Stimulated activated CD4-positive, alpha-beta T cell treated with anti-CD3 and anti-CD28 coated beads, Interleukin-4, amount 100 ng/mL, for 48 hours (primary cell): ENCODE measurements at places on chromosomes 7 and 10.

DNA sequence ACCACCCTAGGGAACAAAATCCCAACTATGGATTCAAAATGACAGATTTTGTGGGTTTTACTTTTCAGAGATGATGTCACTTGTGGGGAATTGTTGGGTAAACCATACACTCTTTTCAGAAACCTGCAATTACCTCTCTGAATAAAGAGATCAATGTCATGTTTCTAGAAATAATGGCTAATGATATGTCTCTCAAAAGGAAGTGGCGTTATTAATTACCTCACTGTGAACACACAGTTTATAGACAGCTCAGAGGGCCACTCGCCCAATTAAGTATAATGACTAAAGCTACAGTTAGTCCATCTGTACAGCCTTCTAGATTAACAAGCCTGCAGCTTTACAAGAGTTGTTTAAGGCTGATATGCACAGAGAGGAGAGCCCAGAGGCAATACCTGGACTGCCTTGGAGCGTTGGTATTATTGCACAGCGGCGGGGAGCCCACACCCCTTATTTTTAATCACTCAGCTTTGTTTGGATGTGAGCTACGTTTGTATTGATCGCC is 79.5 kb downstream of the RAB11FIP2 start:
- no peak for DNase-seq

DNA sequence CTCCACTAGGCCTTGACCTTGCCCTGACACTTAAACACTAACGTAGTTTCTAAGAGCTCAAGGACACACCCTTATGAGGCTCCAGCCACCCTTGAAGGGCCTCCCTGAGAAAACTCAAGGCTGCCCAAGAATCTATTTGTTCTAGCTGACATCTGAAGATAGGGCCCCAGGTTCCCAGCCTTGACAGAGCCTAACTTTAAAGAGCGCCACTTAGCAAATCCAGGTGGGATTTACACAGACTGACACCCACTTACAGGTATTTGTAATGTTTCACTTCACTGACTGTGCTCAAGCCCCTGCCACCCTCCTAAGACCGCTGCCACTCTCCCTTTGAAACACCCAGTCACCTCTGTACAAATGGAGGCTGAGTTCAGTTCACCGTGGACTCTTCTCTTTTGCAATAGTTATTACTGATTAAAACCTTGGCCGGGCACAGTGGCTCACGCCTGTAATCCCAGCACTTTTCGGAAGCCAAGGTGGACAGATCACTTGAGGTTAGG is 90.4 kb downstream of the SVOPL start:
- DNase-seq = no peak

- DNase-seq = peak; percentile 81
Observed at GRCh38 chr7:148983200-148984146, 44.8 kb downstream of the PDIA4 start.

DNA sequence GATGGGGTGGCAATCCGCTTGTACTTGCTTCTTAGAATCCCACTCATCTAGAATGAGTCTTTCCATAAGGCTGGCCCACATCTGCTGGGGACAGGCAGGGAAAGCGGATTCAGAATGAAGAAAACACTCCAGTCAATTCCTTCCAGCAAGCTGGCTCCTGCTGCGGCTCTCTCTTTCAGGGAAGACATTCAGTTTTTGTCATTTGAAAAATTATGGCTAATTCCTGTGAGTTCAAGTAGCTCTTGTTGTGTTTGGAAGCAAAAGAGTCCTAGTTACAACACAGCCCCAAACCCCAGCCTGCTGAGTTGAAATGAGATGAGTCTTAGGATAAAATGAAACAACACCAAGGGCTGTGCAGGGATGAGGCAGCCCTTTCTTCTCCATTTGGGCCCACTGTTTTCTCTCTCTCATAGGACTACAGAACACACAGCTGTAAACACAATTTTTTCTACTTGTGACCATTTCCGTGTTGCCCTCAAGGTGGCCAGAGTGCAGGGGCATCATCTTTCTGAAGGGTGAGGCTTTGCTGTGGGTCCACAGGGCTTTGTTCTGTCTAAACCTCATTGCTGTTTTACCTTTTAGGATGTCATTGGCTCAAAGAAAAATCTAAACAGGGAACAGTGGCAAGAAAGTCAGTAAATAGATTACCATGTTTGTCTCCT is 90.8 kb upstream of the EEPD1 start:
- DNase-seq = no peak

GRCh38 chr10:99881371-99881770 is 98.9 kb downstream of the ABCC2 start:
- no peak for DNase-seq

- no peak for DNase-seq
Observed at GRCh38 chr10:91930939-91931338, 7.4 kb downstream of the BTAF1 start.

GRCh38 chr7:94049615-94050014 is 45.5 kb upstream of the BET1 start:
- DNase-seq = no peak

GRCh38 chr7:144437370-144438191 is 34.1 kb upstream of the NOBOX start:
- DNase-seq = peak; percentile 37

DNA sequence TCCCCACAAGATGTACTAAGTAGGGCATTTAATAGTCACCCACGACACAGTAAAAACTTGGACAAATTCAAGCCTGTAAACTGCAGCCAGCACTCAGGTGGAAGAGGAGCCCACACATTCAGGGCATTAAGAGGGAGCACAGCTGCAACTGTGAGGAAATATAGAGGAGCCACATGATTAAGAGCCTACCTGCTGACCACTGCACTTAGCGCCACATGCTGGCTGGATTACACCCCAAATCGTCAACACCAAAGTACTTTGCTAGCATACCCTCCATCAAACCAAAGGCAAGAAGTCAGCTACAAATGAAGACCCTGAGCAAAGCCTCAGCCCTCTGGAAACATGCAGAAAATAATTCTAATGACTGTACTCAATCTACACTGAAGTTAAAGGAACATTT is 322.3 kb upstream of the PLXDC2 start:
- DNase-seq = no peak

GRCh38 chr10:76975126-76975525 is 662.5 kb downstream of the KCNMA1 start:
- no peak for DNase-seq

DNA sequence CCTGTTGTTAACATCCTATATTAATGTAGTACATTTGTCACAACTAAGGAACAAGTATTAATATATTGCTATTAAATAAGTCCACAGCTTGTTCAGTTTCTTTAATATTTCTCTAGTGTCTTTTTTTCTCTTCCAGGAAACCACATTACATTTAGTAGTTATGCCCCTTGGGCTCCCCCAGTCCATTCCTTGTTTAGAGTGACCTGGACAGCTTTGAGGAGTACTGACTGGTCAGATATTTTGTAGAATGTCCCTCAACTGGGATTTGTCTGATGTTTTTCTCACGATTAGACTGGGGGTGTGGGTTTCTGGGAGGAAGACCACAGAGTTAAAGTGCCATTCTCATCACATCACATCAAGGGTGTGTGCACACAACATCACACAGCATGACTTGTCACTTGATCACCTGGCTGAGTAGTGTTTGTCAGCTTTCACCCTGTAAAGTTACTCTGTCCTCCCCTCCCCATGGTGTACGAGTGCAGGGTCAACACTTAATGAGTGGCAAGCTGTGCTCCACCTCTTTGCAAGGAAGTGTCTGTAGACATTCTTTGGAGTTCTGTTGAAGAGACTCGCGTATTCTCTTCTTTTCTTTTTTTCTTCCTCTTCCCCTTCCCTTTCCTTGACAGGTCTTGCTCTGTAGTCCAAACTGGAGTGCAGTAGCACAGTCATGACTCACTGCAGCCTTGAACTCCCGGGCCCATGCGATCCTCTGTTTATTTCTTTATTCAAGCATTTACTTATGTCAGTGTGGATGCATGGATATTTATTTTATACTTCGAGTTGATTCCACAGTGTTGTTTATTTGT is 10.2 kb downstream of the LMTK2 start:
- DNase-seq = no peak

- no peak for DNase-seq
Observed at GRCh38 chr7:80277434-80278427, 143.1 kb downstream of the GNAI1 start.

GRCh38 chr7:135685306-135686084 is 23.2 kb downstream of the STMP1 start:
- no peak for DNase-seq

GRCh38 chr7:125504848-125505247 is 575.2 kb upstream of the POT1 start:
- DNase-seq = no peak

GRCh38 chr7:114979803-114980507 is 58.1 kb downstream of the MDFIC start:
- no peak for DNase-seq

DNA sequence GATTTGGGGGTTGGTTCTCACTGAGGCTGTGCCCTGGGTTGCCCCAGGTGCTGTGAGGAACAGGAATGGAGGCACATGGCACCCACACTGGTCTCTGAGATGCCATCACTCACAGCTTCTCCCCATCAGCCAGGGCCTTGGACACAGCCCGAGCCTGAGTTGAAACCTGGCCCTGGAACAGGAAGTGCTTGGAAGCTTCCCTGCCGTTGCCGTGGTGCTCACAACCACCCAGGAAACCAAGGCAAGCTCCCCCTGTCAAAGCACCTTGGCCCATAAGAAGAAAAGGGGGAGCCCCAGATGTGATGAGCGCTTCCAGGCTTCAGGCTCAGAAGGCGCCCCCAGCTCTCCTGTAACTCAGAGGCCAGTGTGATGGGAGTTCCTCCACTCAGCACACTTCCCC is at the start of gene BTBD16:
TSS of gene BTBD16 (plus strand) at position 221 of the 400 bp plus-strand sequence. CDS start 3,786 bp downstream, outside the sequence.
- DNase-seq = no peak

DNA sequence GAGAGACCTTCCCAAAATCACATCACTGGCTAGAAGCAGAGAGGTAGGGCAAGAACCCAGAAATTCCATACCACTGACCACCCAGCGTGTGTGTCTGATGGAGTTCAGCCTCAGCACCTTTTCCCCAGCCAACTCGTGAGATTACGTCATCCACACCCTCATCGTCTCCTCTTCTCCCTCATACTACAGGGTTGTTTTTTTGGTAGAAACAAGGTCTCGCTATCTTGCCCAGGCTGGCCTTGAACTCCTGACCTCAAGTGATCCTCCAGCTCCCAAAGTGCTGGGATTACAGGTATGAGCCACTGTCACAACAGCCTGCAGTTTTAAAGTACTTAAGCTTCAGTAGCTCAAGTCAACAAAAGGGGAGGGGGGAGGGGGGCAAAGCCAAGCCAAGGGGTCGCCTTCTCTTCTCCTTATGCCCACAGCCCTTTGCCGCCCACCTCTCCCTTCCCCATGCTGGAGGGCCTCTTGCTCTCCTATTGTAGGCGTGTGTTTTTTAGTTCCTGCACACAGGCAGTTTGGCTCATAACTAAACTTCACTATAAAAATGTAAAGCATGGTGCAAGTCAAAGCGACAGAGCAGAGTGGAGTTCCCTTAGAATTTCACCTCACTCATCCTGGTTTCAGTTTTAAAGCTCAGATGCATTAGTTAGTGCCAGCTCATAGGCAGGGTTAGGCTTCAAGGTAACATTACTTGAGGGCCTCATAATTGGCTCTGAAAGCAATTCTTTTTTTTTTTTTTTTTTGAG is 5.2 kb upstream of the PRDX3 start:
- DNase-seq = no peak

- DNase-seq = no peak
Observed at GRCh38 chr10:42755028-42755451, 27.6 kb upstream of the BMS1 start.

DNA sequence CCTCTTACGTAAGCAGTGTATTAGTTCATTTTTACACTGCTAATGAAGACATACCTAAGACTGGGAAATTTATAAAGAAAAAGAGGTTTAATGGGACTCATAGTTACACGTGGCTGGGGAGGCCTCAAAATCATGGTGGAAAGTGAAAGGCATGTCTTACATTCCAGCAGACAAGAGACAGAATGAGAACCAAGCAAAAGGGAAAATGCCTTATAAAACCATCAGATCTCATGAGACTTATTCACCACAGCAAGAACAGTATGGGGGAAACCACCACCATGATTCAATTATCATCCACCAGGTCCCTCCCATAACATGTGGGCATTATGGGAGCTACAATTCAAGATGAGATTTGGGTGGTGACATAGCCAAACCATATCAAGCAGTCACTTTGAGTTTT is 126.3 kb upstream of the CXCL12 start:
- no peak for DNase-seq

GRCh38 chr10:91002656-91003055 is 81.8 kb upstream of the ANKRD1 start:
- DNase-seq = no peak

- peak; percentile 67 for DNase-seq
Observed at GRCh38 chr10:28628184-28628893, 49.0 kb upstream of the BAMBI start.

DNA sequence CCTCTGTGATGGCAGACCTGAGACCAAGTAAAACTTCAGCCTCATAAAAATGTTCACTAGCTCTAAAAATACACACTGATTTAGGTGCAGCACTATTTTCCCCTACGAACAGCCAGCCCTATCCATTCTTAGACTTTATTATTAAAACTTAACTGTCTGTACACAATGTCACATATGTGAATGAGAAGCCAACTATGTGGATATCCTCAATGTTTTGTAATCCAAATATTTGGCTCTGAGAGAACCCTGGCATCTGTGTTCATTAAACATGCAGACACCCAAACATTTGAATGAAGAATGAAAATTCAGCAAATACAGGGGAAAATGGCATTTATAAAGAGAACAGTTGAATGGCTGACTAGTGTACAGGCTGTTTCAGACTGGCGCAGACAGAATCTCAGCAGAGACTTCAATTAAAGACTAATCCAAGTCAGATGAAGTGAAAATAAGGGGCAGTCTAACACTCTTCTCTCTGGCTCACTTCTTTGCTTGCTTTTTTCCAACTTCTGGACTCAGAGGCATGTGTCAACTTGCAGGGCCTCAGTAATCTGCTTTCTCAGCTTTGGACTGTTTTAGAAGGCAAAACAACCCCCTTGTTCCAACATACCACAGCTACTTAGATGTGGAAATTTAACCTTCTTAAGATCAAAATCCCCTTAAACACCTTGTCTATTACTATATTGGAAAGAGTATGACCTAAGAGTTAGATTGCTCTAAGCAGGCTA is 47.4 kb upstream of the FAM180A start:
- DNase-seq = no peak

- DNase-seq = no peak
Observed at GRCh38 chr7:147071536-147071935, 954.9 kb downstream of the CNTNAP2 start.

DNA sequence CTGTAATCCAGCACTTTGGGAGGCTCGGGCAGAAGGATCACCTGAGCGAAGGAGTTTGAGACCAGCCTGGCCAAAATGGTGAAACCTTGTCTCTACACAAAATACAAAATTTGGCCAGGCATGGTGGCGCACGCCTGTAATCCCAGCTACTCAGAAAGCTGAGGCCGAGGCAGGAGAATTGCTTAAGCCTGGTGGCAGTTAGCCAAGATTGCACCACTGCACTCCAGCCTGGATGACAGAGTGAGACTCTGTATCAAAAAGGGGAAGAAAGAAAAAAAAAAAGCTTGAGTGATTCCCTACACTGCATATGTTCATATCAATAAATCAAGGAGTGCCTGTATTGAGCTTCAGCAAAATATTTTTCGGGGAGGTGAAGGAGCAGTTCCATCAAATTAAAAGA is 45.8 kb upstream of the SRRM3 start:
- DNase-seq = no peak
